Hippocampal formation (tissue), 2 donors: ENCODE measurements at places on chromosomes 1 and 21.
A peak's percentile ranks its signal among the peaks of the same experiment; 100 is the strongest.

- no peak for DNase-seq
Observed at GRCh38 chr1:225911191-225912130, 12.6 kb downstream of the PYCR2 start.

DNA sequence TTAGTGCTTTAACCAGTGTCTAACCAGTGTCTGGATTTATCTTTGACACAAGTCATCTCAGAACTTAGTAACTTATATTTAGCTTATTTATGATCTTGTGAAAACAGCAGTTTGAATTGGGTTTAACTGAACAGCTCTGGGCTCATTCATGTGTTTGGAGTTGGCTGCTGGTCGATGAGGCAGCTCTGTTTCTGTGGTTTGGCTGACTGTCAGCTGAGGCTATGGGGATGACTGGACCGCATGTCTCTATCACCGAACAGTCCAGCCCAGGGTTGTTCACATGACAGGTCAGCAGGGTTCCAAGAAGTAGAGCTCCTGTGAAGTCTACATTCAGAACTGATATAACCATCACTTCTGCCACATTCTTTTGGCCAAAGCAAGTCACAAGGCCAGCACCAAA is 29.1 kb upstream of the C21orf91 start:
- peak; percentile 9 for DNase-seq

GRCh38 chr1:22920734-22921451 is 51.8 kb downstream of the LACTBL1 start:
- DNase-seq, result no peak

DNA sequence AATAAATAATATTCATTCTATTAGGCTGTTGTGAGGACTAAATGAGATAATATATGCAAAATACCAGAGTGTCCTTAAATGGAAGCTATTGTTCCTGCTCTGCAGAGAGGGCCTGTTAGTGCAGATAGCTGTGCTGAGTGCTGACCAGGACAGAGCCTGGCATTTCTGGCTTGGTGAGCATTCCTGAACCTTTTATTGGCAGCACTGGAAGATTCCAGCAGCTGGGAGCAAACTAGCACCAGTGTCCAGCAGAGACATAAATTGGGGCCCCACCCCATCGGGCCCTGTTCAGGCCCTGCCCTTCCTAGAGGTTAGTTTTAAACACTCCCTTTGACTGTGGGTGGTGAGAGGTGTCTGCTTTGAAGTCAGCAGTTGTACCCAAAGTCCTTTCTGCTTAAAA is 85.9 kb upstream of the GADD45A start:
- no peak for DNase-seq

- DNase-seq, result no peak
Observed at GRCh38 chr1:94250341-94250740, 13.0 kb upstream of the ARHGAP29 start.

DNA sequence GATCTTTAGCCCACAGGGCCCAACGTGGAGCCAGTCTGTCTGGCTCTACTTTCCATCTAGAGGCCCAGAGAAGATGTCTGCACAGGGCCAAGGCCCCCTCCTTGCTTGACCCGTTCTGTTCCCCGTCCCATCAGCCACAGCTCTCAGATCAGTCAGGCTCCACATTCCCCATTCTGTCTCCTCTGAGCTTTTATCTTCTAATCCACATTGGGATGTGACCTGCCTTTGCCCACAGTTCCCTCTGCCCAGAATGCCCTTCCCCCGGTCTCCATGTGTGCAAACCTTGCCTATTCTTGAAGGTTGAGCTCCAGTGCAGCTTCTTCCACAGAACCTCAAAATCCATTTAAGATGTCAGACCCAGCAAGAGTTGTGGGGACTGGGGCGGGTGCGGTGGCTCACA is 53.3 kb upstream of the WASF2 start:
- no peak for DNase-seq

DNA sequence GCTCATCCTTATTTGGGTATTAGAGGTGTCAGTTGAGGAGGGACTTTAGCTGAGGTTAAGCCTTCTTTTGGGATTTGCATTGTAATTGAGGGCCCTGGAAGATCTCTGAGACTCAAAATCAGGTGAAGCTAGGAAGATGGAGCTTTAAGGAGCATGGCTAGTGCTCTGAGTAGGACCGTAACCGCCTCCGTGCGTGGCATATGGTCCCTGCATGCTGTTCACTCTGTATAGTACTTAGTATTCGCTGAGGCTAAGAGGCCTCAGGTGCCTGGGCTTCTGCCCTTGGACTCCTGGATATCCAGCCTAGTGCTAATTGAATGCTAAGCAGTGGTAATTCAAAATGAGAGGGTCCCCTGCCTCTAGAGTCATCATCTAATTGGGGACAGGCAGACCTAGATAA is 22.5 kb downstream of the NSUN4 start:
- DNase-seq, result no peak

- DNase-seq, result no peak
Observed at GRCh38 chr1:35554266-35555211, 2.7 kb downstream of the KIAA0319L start.

- no peak for DNase-seq
Observed at GRCh38 chr21:40846103-40846502, 855 bp downstream of the DSCAM start.

GRCh38 chr21:35329940-35330660 is 281.0 kb upstream of the RUNX1 start:
- no peak for DNase-seq

GRCh38 chr21:38680401-38680800 is 125.3 kb upstream of the ETS2 start:
- no peak for DNase-seq

GRCh38 chr1:175788586-175789252 is 45.3 kb upstream of the TNR start:
- DNase-seq, result peak; percentile 61

DNA sequence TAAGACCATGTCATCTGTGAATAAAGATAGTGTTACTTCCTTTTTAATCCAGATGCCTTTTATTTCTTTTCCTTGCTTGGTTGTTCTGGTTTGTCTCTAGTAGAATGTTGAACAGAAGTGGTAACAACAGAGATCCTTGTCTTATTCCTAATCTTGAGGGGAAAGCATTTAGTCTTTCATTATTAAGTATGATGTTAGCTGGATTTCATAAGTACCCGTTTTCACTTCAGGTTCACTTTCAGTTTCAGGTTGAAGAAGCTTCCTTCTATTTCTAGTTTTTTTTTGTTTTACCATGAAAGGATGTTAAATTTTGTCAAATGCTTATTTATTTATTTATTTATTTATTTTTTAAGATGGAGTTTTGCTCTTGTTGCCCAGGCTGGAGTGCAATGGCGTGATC is 22.3 kb upstream of the AGPAT3 start:
- no peak for DNase-seq

GRCh38 chr1:208157769-208158168 is 86.4 kb downstream of the PLXNA2 start:
- no peak for DNase-seq

DNA sequence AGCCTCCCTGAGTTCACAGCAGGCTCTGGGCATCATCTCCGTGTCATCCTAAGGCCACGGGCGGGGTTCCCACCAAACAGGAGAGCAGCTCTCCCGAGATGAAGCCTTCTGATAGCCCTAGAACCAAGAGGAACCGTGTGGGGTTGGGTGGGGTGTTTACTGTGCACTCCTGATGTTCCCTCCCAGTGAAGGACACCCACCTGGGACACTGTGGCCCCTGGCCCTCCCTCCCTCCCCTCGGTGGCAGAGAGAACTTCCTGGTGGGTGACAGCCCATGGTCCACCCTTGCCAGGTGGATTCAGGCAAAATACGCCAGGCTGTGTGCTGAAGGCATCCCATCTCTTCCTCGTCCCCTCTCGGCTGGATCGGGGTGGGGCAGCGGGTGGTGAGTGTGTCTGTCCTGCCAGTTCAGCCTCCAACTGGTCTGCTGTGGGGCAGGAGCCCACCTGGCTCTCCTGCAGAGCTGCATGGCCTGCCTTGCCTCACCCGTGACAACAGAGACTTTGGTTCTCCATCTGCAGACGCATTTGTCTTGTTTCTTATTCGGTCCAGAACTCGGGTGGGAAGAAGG is 15.6 kb upstream of the C1orf174 start:
- no peak for DNase-seq

GRCh38 chr1:33727310-33727709 is 136.6 kb upstream of the HMGB4 start:
- DNase-seq, result no peak

- no peak for DNase-seq
Observed at GRCh38 chr1:248029770-248030169, at the start of gene OR2L2. OR2L2 (plus strand) TSS chr1:248030070; CDS start chr1:248038268, 8,198 bp downstream.

DNA sequence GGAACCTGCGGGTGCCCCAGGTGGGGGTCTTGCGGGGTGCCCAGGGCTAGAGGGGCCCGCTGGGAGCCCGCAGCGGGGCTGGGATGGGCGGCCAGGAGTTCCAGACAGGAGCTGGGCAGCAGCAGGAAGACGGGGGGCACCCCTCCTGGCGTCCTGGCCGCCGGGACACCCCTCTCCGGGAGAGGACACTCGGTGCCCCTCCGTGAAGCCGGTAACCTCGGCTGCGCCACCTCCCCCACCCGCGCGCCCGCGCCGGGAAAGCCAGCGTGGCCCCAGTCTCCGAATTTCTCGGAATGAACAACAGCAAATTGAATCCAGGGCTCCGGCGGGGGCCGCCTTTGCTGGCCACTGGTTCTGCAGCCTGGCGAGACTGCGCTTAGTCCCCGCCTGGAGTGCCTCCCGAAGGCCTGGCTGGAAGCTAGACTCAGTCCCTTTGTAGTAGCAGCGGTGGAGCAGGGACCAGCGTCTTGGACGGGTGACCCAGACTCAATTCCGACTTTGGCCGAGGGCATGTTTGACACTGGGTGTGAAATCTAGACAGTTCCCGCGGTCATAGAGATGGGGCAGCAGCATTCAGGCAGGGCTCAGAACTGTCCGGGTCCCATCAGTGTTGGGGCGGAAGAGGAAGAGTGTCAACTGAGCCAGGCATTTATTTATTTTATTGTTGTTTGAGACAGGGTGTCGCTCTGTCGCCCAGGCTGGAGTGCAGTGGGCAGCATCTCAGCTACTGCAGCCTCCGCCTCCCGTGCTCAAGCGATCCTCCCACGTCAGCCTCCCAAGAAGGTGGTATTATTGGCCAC is 773 bp downstream of the IFNGR2 start:
- peak; percentile 47 for DNase-seq

GRCh38 chr21:38952890-38953289 is 147.2 kb downstream of the ETS2 start:
- no peak for DNase-seq

DNA sequence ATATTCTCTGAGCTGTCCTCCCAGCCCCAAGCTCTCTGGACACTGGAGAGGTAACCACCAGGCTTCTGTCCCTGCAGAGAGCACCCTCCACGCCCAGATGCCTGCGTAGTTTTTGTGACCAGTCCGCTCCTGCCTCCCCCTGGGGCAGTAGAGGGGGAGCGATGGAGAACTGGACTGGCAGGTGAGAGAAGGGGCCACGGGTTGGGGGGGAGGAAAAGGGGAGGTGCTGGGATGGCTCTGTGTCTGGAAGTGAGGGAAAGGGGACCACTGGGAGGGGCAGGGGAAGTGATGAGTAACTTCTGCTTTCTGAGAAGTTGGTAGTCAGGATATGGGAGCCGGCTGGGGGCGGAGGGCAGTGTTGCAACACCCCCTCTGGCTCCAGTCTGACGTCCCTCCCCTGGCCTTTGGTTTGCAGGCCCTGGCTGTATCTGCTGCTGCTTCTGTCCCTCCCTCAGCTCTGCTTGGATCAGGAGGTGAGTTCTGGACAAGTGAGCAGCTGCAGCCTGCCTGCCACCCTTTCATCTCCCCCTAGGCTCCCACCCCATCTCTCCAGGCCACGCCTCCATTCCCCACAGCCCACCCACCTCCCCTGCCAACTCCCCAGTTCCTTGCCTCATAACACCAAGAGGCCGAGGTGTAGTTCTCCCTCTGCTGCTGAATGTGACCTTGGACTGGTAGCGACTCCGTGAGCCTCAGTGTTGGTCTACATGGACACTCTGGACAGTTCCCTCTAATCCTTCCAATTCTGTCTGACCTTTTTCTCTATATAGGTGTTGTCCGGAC is 3.1 kb downstream of the ADAMTSL4 start:
- peak; percentile 26 for DNase-seq

- DNase-seq, result no peak
Observed at GRCh38 chr1:16109571-16109970, 36.1 kb upstream of the FAM131C start.

- no peak for DNase-seq
Observed at GRCh38 chr1:36306210-36306901, at the start of gene SH3D21. SH3D21 (plus strand) TSS chr1:36306368; CDS start chr1:36306421, 53 bp downstream.

DNA sequence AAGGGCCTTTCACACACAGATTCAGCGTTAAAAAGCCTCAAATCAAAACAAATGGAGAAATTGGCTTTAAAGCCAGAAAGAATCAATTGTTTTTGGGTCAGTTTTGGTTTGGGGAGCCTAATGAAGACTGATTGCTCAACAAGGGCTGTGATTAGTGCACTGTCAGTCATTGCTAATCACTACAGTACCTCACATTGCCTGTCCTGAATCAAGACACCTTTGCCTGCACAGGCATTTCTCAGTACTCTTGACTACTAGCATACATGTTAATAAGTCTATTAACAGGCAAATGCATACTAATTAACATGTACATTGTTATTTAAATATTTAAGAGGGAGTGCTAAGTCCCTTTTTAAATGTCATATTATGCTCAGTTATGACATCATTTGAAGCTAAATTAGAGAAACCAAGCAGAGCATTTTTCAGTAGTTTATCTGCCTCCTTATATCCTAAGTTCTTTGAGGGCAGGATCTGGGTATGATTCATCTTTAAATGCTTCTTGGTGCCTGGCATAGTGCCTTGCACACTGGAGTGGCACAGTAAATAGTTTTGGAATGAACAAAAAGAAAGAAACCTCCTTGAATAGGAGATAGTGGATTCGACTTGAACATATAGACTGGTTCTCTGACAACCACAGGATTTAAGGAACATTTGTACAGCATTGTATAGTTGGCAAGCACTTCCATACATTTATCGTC is 25.8 kb upstream of the CCN1 start:
- DNase-seq, result no peak
